ENCODE measurements at places on chromosomes 2 and 18.

- no peak for DNase-seq
Observed at GRCh38 chr2:202378001-202378400, 1.9 kb downstream of the BMPR2 start.

- DNase-seq, result no peak
Observed at GRCh38 chr2:134262684-134263083, 8.8 kb downstream of the MGAT5 start.

GRCh38 chr2:241686324-241686649 is 328 bp downstream of the DTYMK start:
- DNase-seq, result no peak

DNA sequence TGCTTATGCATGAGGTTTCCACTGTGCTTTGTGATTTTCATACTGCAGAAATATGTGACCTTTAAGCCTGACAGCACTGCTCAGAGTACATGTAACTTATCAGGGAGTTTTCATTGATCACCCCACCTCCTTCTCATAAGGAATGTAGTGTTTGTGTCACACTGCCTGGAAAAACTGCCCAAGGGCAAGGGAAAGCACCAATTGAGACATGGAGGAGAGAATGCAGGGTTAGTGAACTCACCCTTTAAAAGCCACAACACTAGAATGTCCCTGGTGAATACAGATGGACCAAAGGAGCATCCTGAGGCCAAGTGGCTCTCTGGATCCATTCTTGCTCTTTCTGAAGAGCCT is 147.2 kb upstream of the SPATS2L start:
- no peak for DNase-seq

DNA sequence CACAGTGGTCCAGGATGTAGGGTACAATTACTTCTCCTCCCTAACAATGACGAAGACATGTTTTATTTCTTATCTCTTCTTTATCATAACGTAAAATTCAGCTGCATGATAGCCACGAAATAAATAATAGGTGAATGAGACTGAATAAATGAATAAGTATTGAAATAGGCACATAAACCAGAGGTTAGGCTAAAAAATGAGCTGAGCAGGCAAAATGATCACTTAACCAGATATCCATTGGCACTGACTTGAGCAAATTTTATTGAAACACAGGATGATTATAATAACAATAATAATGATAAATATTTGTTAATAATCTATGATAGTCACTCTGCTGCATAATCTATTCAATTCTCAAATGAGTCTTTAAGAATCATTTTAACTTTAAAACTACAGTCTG is 506.9 kb upstream of the ZNF804A start:
- no peak for DNase-seq

GRCh38 chr2:56177420-56178220 is 6.2 kb upstream of the CCDC85A start:
- DNase-seq, result no peak

DNA sequence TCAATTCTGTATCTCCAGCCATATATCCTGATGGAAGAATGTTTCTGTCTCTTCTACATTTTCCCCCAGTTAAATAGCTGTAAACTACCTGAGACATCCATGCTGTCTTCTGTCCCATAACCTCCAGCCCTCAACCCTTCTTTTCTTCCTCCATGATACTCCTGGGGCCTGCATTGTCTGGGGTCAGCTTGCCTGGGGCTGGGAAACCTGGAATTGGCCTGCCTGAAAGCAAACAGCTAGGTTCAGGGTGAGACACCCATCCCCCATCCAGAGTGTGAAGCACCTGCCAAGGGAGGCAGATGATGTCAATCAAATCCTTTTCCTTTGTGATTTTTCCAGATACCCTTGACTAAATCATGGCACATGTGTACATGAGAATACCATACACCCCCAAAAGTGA is 313.7 kb upstream of the MGAT5 start:
- no peak for DNase-seq

DNA sequence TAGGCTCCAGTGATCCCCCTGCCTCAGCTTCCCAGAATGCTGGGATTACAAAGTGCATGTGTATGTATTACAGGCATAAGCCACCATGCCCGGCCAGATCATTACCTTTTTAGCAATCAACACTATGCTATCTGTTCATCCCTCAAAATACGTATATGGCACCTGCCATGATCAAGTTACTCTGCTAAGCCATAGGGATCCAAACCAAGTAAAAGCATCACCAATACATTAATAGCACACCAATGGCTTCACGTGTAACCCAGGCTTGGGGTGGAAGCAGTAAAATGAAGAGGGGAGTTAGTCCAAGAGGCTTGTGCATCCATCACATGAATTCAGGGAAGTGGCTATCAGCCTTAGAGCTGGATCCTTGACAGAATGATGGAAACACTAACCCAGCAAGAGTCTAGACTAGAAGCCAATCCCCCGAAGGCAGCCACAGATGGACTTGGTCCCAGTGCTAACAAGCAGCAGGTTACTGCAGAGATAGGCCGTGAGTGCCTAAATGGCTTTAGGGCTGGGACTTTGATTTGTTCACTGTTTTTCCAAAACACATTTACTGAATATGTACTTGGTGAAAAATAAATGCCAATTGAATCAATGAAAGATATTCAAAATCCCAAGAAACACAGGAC is 11.3 kb downstream of the HDLBP start:
- no peak for DNase-seq

DNA sequence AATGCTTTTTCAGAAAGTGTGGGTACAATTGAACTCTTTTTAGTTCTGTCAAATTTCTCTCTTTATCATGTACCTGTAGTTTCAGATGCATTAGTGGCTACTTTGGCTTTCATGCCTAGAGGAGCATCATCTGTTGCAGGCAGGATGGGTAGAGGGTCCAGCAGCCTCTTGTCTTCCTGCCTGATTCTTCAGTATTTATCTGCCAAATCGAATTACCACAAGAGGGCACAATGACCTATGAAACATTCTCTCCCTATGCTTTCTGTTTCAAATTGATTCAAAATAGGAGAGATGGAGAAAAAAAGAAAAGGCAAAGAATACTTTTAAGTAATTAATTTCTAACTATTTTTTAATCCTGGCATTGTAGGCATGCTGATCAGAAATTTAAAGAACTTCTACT is 477.2 kb downstream of the TRIB2 start:
- DNase-seq, result no peak

- DNase-seq, result no peak
Observed at GRCh38 chr18:42883169-42883568, 232.3 kb downstream of the RIT2 start.

DNA sequence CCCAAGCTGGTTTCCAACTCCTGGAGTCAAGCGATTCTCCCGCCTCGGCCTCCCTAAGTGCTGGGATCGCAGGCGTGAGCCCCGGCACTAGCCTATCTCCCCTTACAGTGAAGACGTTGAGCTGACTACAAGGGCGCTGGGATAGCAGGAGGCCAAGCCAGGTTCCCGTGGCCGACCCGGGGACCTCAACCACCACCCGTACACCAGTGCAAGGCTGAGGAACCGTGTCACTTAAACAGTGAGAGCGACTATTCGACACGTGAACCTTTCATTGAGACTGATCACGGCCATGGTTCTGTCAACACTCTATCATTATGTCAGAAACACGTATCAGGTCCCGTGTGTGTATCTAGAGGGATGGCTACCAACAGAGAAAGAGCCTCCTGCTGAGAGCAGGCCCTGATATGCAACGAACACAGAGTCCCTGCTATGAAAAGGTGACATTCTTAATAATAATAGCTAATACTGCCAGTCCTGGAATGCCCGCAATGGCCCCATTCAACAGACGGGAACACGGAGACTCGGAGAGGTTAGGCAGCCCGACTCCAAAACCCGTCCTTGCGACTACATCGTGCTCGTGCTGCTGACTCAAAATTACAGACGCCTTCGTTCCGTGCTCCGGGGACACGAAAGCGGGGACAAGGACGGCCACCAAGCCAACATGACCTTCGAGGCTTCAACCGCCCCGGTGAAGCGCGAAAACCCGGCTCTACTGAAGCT is 833 bp downstream of the AFG3L2 start:
- no peak for DNase-seq

- DNase-seq, result no peak
Observed at GRCh38 chr2:25814681-25815080, 63.6 kb downstream of the ASXL2 start.

DNA sequence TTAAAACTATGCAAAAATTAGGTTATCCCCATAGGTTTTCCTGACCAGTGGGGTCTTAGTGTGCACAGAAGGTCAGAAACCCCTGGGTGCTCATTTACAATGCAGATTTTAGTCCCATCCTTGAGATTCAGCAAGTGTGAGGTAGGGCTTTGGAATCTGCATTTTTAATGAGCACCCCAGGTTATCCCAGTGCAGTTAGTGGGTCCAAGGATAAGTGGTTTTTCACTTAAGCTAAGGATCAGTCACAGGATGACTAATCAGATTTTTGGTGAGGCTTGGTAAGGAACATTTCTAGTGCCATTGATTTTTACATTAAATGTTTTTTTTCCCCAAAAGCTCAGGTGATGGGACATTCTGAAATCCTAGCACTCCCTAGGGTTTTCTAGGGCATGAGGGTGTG is 50.7 kb upstream of the MGAT5 start:
- no peak for DNase-seq

DNA sequence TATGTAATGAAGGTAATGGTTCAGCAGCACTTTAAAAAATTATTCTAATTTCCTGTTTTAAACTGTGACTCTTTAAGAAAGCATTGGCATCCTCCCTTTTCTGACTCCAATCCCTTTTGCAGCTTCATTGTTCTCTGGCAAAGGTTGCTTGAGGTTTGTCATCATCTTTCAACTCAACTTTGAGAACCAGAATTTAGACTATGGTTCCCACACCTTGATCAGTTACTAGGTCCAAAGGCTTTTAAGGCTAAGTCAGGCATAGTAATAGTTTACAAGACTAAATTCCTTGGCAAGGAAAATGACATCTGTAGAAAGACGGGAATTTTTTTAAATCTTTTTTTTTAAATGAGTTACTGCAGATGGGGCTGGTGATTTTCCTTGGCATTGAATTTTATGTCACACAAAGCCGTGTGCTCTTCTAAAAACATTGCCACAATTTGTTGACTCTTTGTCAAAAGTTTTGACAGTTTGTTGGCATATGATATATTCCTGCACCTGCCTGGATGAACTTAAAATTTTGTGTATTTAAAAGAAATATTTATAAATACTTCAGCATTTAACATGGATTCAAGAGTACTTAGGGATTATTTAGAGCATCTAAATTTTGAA is 451.0 kb downstream of the MEIS1 start:
- DNase-seq, result no peak

DNA sequence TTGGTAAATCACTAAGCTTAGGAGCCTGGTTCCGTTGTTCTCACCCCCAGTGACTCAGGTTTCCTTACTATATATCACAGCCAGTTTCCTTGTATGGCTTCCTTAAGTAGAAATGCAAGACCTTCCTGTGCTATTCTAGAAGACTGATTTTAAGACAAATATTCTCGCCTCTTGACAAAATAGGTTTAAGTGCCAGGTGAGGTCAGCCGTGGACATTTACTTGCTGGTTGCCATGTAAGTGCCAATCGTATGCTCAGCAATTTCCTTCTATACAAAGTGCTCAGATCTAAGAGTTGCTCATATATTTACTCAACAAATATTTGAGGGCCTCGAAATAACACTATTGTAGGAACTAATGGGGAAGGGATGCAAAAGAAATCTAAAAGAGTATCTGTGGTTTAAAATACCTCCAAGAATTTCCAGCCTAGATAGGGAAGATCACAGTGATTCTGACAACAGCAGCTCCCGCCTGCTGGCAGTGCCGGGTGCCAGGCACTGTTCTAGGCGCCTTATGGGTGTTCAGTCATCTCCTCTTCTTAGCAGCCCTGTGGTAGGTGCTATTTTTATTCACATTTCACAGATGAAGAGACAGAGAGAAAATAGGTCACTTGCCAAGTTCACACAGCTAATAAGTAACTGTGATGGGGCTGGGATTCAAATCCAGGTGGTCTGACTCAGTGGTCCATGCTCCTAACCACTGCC is 95.3 kb upstream of the B3GNT7 start:
- no peak for DNase-seq

DNA sequence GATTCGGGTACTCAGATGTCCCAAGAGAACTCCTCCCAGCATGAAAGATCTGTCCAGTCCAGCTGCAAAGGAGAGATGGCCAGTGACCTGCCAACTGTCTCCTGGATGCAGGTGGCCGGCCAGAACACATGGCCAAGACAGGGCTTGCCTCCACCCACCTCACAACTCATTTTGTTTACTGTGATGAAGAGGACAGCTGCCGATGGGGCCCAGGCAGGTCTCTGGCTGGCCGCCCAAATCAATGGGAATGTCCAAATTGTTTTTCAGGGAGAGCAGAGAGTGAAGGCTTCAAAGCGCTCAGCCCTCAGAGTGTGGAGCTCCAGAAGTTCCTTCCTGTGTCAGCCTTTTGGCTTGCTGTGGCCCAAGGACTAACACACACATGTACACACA is 41.9 kb downstream of the FOSL2 start:
- DNase-seq, result no peak

DNA sequence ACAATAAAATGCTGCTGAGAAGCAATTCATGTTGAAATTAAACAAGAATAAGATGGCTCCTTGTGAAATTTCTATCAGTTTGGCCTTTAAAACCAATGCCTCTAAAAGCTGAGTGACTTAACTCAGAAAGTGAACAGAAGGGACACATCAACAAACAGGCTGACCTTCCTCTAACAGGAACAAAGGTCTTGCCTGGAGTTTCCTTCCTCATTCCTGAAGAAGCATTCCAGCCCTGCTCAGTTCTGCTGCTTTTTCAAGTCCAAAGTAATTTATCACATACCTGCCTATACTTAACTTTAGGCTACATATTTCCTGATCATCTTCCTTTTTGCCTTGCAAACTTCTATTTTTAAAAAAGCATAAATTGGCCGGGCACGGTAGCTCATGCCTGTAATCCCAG is 14.1 kb downstream of the PTRHD1 start:
- DNase-seq, result no peak

DNA sequence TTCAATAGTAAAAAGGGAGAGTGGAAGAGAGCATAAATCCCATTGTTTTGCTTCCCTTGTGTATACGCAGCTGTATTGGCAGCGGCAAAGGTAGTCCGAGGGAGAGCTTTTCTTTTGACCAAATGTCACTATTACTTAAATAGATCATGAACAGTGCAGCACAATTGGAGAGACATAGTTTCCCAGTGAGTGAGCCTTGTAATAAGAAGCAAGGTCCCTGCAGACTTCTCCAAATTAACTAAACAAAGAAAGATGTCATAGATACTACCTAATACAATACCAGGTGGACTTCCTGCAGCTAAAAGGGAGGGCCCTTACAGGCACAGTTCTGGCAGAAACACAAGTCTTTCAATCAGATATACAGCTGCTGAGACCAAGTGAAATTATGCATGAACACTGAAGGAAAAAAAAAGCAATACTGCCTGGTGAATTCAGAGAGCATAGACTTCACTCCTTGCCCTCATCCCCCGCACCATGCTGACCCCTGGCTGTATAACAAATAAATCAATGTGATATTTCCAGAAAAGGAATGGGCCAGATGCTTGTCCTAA is 404.7 kb upstream of the CDH2 start:
- no peak for DNase-seq

DNA sequence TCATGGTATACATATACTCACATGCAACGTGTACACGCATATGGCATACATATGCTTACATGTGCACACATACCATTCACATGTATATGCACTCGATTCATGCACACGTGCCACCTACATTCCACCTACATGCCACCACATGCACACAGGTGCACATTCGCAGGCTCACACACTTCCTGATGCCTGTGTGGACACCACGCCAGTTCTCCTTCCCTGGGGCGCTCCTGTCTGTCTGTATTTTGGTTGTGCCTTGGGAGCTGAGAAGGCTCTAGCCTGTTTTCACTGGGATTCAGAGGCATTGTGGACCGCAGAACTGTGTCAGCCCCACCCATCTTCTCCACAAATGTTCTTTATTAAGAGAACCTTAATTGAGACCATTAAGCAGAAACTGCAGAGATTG is 96.6 kb upstream of the CTDP1 start:
- no peak for DNase-seq
